Stimulated activated CD4-positive, alpha-beta T cell treated with anti-CD3 and anti-CD28 coated beads, TNF-alpha, amount 100 ng/mL, for 48 hours (primary cell): ENCODE measurements at places on chromosomes 13 and 19.

DNA sequence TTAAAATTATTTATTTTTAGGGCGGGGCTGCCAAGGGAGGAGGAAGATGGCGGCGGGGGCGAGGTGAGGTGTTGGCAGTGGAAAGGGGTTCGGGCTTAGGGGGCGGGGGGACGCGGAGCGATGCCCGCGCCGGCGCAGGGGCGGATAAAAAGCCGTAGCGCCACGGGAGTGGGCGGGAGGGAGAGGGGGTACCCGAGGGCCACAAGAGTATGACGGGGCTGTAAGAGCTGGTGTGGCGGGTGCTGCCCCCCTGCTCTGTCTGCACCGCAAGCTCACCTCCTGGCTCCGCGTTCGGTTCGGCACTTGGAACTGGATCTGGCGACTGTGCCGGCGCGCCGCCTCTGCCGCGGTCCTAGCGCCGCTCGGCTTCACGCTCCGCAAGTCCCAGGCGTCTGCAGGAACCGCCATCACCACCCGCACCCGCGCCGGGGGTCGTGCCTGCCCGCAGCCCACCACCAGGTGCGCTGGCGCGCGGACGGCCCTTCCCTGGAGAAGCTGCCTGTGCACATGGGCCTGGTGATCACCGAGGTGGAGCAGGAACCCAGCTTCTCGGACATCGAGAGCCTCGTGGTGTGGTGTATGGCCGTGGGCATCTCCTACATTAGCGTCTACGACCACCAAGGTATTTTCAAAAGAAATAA lies 265.2 kb upstream of the SGCG start:
- no peak for DNase-seq

- no peak for DNase-seq
Measured at GRCh38 chr13:34246511-34246910, 428.6 kb downstream of the RFC3 start.

GRCh38 chr13:51758691-51759090 lies 45.3 kb downstream of the DHRS12 start:
- no peak for DNase-seq

- DNase-seq, result no peak
Measured at GRCh38 chr13:61383111-61383510, 32.5 kb downstream of the PCDH20 start.

DNA sequence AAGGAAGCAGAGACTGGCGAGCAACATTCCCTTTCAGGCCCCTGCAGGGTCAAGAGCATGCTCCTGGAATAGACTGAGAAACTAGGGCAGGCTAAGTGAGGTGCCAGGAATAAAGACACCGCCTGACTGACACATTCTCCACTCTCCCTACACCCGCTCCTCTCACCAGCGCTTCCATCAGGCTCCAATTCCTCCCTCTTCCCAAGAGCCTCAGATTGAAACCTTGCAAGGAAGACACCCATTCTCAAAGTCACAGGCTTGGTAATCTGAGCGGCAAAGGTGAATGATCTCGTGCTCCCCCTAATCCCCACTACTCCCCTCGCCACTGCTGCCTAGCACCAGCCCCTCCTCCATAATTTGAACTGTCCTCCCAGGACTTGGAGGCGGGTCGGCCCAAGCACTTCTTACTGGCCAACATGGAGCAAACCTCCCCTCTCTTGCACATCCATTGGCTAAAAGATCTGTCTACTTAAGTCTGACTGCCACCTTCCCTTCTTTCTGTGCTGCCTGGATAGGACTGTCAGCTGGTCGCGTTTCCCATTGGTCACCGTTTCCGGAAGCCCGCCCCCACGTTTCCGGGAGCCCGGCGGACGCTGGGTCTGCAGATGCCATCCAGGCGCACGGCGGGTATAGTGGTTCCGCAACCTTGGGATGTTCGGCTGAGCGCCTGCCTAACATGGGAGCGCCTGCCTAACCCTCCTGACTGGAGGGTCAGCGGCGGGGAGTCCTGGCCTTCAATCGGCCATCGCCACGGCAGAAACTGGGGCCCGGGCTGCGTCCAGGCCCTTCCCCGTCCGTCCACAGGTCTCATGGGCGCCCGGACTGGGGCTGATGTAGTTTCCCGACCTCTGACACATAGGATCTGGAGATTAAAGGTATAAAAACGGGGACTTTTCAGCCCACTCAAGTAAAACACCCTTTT lies 33.6 kb downstream of the ZNF383 start:
- no peak for DNase-seq

DNA sequence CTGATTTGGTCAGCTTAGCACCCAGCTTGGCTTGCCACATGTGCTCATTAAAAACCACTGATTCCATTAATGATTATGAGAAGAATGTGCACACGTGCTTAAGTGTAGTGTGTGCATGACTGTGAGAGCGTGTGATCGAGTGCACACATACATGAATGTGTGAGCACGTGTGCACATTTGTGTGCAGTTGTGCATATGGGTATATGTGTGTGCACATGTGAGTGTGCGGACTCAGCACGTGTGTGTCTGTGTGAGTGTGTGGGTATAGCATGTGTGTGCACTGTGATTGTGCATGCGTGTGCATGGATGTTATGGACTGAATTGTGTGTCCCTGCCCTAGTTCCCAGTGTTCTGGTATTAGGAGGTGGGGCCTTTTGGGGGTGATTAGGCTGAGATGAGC lies 202.1 kb upstream of the ZNF536 start:
- no peak for DNase-seq

GRCh38 chr19:44867578-44867977 lies 21.5 kb downstream of the NECTIN2 start:
- DNase-seq, result no peak

DNA sequence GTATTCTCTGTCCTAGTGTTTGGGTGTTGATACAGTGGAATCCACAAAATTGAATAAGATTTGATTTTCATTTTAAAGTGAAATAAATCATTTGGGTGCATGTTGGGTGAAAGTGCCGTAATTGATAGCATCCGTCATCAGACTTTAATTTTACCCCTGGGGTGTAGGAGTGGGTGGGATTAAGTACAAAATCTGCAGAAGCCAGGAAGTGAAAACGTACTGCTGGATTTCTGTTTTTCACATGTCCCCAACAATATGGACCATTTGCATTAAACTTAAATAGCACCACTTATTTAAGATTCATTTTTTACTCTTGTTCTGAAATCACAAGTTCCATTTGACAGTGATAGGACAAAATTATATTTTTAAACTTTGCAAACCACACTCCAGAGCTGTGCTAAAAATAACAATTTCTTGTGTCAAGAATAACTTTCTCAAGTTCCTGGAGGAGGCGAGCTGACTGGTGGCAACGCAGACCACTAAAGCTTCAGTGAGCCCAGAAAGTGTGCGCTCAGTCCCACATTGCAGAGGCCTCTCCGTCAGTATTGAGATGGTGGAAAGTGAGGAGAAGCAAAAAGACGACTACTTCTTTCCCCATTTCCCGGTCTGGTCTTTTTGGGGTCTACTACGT lies 71.3 kb downstream of the ARHGEF7 start:
- no peak for DNase-seq

GRCh38 chr13:29936956-29937355 lies 86.5 kb upstream of the UBL3 start:
- DNase-seq, result no peak

DNA sequence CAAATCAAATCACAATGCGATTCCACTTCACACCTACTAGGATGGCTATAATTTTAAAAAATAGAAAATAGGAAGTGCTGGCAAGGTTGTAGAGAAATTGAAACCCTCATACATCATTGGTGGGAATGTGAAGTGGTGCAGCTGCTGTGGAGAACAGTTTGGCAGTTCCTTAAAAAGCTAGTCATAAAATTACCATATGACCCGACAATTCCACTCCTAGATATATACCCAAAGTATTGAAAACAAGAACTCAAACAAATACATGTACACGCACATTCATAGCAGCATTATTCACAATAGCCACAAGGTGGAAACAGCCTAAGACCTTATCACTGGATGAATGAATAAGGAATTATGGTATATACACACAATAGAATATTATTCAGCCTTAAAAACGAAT lies 12.0 kb downstream of the HMGB1 start:
- DNase-seq, result no peak

GRCh38 chr19:24059563-24060295 lies 27.3 kb upstream of the ZNF254 start:
- DNase-seq, result no peak

DNA sequence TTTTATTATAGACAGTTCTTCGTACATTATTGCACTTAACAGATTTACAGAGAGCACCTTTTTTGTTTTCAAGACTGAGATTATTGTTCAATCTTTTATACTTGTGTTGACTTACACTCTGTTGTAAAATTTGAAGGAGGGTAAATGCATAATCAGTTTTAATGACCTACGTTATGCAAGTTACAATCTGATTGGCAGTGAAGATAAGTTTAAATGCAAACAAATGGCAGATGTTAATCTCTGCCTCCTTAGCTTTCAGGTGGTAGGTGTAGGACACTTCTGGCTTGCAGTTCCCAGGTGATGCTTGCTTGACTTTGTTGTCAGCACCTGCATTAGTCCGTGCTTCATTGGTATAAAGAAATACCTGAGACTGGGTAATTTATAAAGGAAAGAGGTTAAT lies 424.9 kb downstream of the FGF9 start:
- DNase-seq, result no peak

GRCh38 chr13:19158526-19159174 lies 23.0 kb downstream of the TUBA3C start:
- DNase-seq, result no peak

DNA sequence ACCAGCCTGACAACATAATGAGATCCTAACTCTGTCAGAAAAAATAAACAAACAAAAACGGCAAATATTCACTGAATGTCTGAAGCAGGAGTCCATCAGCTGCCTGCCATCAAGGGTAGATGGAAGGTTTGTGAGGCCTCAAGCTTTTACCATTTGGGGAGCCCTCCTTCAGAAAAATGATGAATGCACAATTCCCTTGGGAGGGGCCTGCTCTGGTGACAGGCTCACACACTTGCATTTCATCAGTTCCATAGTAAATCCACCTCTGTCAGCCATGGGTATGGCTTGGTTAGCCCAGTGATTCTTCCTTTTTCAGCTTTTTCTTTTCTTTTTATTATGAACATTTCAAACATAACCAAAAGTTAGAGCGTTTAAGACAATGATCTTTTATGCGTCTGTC lies 26.3 kb upstream of the KATNAL1 start:
- DNase-seq, result no peak

DNA sequence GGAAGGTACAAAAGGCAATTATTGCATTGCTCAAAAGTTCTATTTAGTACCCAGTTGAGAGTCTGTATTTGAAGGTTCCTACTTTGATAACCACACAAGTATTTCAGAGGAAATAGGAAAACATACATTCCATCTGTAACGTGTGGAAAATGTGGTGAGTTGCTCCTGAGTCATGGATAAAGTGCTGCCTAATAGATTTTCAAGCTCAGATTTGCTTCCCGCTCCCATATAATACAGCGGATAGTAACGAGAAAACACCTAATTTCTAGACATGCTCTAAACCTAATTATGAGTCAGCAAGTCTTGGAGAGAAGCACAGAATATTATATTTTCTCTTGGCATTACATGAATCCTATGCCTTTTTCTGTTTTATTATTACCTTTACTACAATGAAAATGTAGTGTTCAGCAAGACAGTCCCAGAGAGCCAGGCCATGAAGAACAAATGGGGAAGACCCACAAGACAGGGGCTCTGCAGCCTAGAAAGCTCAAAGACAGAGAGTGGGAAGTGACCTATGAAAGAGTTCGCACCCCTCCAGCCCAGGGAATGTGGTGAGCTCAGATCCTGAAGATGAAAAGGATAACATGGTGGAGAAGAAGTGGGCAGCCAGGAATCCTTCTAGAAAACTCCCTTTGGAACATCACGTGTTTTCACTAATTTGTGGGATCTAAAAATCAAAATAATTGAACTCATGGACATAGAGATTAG lies 116.1 kb downstream of the STARD13 start:
- DNase-seq, result no peak

DNA sequence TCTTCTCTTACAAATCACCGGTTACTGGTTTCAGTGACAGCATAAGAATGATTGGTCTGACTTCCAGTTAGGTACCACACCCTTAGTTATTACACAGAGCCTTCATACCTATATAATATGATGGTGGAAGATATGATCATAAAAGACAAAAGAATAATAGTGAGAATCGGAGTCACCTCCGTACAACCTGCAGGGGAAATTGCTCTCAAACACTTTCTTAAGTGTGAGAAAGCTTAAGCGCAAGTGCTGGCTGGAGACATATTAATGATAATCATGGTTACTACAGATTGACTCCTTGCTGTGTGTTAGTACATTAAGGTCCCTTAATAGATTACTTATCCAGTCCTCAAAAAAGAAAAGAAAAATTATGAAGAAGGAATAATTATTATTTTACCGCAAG lies 1.8 kb upstream of the LHFPL6 start:
- no peak for DNase-seq

DNA sequence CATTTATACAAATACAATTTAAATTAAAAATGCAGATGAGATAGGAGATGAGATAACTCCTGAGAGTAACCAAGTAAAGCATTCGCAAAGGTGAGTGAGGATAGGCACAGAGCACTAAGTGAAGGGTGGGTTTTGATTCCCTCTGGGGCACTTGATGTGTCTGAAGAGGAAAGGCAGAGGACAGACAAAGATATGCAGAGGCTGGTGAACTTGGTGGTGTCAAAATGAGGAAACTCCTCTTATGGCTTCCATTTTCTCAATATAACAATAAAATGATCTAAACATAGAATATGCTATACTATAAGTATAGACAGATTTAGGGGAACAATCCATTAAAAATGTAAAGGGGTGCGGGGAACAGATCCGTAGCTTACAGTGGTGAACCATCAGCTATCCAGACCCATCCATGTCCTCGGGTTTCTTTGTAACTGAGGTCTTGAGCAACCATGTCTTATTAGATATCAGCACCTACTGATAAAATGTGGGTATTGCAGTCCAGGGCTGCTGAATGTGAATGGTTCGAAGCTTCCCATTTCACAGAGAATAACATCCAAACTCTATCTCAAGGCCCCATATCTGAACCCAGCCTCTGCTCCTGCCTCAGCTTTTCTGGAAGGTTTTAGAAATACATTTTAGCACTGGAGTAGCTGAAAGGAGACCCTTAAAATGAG lies 73.9 kb upstream of the SLC10A2 start:
- DNase-seq, result no peak

DNA sequence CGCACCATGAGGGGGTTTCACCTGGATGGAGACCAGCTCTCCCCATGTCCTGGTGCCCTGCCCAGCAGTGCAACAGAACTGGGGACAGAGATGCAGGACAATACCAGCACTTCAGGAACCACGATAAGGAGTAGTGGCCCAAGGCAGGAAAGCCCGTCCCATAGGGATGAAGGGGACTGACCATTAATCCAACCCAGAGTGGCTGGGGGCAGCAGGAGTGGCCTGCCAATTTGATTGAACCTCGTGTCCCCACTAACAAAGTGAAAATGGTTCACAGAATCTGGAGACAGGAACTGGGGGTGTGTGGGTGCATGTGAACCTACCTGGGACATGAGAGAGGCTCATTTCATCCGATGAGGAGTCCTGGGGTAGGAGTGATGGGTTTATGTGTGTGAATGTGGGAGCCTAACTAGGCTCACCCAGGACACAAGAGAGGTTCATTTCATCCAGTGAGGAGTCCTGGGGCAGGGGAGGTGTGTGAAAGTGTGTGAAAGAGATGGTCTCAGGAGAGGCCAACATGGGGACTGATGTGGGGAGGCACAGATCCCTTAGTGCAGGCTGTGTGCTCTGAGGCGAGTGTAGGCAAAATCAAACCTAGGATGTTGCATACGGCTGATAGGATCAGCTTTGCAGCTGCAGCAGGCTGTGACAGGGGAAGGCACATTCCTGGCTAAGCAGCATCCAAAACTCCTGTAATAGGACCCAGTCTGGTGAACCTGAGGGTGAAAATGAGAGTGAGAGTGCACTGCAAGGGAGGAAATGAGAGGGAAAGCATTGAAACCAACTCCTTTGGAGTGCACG lies 98.2 kb downstream of the ZNF429 start:
- no peak for DNase-seq

- DNase-seq, result no peak
Measured at GRCh38 chr13:39347926-39348901, 254.8 kb downstream of the LHFPL6 start.
